Right renal pelvis (tissue), 4 donors: ENCODE measurements at places on chromosomes 12 and 14. TPM values are rescaled to one million over a fixed set of nuclear protein-coding genes. Genes with fewer than 3 reads are reported as not detected.

The FGD6 gene
- 11.8 TPM for polyA plus RNA-seq

The LTA4H gene
- 133 TPM for polyA plus RNA-seq

- DNase-seq: no peak
These were observed 455.3 kb downstream of the NPAS3 start for GRCh38 chr14:33393895-33394368.

DNA sequence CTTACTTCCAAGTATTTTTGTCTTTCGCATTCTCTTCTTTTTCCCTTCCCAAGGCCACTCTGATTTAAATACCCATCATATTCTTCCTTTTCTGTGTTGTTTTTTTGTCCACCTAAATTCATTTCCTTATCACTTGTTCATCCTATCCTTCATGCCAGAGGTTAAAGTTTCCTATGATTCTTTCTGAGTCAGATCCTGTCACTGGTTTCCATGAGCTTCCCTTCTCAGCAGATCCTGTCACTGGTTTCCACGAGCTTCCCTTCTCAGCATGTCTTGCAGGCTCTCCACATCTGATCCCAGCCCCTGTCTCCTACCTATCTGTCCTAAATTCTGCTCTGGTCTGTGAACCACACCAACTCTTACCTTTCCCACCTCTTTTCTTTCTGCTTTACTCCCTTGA lies 311.8 kb upstream of the RGS6 start:
- no peak for DNase-seq

The ARHGEF40 gene
- 77.8 TPM for polyA plus RNA-seq

The AKAP5 gene
- 6.1 TPM for polyA plus RNA-seq

The KRT75 gene
- polyA plus RNA-seq: not detected

- DNase-seq: no peak
These were observed 3.5 kb upstream of the ASB8 start for GRCh38 chr12:48160807-48161206.

- no peak for DNase-seq
These were observed 28.2 kb downstream of the KIAA0586 start for GRCh38 chr14:58455593-58456265.
